ENCODE measurements at places on chromosomes 13 and 19. TPM values are rescaled to one million over a fixed set of nuclear protein-coding genes. Genes with fewer than 3 reads are reported as not detected.
A peak's percentile ranks its signal among the peaks of the same experiment; 100 is the strongest.

Gene ZNF429
- total RNA-seq = 45.0 TPM

DNA sequence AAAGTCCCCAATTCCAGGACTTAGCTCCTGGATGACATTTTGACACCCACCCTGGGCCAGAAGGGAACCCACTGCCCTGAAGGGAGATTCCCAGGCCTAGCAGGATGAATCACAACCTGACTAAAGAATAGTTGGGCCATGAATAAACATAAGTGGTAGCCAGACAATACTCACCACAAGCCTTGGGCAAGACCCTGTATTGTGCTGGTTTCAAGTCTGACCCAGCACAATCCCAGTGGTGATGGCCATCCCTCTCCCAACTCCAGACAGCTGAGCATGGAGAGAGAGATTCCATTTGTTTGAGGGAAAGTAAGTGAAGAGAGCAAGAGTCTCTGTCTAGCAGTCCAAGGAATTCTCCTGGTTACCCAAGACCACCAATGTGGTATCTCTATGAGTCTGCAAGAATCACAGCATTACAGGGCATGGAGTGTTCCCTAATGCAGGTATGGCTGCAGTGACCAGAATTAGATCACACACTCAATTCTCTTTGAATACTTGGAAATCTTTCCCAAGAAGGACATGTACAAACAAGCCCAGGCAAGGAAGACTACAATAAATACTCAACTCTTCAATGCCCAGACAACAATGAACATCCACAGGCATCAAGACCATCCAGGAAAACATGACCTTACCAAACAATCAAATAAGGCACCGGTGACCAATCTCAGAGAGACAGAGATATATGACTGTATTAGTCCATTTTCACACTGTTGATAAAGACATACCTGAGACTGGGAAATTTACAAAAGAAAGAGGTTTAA, 158.0 kb downstream of the VWA8 start:
- DNase-seq = no peak

DNA sequence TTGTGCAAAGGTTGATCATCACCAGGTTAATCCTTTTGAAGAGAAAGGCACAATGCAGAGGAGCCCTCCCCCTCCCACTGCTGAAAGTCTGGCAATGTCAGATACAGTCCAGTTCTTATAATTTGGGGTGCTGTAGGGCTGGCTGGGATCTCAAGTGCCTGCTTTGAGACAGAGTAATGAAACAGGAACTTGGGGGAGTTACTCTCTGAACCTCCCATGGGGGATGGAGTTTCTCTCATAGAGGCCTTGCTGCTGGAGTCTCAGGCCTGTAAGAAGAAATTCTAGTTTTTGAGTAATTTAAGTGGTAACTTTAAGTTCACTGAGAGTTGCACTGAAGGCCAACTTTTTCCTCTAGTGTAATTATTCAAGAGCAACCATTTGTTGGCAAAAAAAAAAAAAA, 410.5 kb downstream of the KCNRG start:
- DNase-seq = no peak

Gene IGSF23
- not detected for total RNA-seq

DNA sequence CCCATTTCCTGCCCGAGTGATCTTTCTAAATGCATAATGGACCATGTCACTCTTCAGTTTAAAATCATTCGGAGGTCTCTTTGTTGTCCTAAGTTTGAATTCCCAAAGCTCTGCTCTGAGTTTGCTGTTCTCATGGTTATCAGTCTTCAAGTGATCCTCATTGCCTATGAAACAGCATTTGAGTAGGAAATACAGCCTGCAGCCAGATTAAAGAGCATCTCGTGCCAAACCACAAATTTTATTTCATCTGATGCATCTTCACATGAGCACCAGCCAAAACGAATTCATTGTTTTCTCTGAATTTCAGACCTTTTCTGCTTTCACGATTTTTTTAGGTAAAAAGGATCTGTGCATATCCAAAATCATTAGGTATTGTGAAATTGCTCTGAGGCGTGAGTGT, 299.6 kb downstream of the TDRD3 start:
- no peak for DNase-seq

GRCh38 chr19:53085496-53085895, 17.7 kb downstream of the ZNF160 start:
- no peak for DNase-seq

- DNase-seq = no peak
Measured at GRCh38 chr13:25979371-25979770, 72.4 kb downstream of the SHISA2 start.

DNA sequence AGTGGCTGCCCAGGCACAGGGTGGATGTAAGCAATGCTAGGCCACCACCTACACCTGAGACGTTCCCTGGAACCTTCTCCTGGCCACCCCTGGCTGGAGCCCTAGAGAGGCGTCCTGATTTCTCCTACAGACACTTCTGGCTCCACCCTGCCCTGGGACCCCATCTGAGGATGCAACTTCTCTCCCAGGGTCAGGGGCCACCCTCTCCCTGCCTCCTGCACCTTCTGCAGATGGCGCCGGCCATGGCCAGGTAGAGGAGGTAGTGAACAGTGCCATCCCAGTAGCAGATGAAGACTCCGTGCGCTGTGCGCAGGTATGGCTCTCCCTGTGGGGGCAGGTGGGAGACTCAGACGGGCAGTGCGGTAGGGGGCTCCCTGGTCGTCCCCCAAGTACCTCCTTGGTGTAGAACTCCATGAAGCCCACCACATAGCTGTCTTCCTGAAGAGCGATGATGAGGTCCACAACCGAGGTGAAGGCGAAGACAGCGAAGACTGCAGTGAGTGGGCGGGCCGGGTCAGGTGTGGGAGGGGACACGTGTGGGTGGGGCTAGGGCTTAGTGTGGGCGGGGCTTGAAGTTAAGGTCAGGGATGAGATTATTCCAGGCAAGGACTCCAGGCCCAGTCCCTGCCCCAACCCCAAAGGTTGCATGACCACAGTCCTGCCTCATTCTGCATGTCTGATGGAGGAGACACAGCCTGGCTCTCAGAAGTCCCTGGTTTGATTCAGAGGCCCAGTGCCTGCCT, 3.0 kb downstream of the TM6SF2 start:
- no peak for DNase-seq

Gene PRKCSH
- total RNA-seq = 130 TPM

GRCh38 chr13:24351423-24351822, 42.0 kb downstream of the C1QTNF9 start:
- no peak for DNase-seq

Gene LILRA5
- total RNA-seq = 94.3 TPM

Gene FCAR
- 17.4 TPM for total RNA-seq

Gene ATP12A
- total RNA-seq = not detected

GRCh38 chr13:32117701-32118100, 86.1 kb downstream of the FRY start:
- DNase-seq = peak; percentile 77

GRCh38 chr13:70473907-70474306, 365.7 kb upstream of the KLHL1 start:
- no peak for DNase-seq

Gene MUC16
- total RNA-seq = 0.07 TPM

DNA sequence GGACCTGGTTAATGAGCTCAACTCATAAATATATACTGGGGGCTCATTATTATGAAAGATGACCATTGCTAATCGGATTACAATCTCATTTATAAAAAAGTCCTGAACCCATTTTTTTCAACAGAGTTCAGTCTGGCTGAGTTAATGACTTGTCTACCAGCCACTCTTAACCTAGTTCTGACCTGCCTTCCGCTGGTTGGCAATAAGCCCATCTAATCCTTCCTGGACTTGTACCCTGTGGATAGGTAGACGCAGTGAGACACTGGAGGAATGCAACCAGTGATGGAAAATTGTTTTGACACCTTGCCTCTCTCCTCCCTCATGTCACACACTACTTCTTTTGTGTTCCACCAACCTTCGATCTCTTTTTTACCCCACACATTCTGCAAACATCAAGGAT, 279.9 kb downstream of the FOXO1 start:
- no peak for DNase-seq

Gene SIGLEC9
- total RNA-seq = 39.9 TPM

Gene C19orf33
- total RNA-seq = 6.1 TPM

Gene SLITRK1
- total RNA-seq = not detected

Gene ZNF584
- 8.3 TPM for total RNA-seq

DNA sequence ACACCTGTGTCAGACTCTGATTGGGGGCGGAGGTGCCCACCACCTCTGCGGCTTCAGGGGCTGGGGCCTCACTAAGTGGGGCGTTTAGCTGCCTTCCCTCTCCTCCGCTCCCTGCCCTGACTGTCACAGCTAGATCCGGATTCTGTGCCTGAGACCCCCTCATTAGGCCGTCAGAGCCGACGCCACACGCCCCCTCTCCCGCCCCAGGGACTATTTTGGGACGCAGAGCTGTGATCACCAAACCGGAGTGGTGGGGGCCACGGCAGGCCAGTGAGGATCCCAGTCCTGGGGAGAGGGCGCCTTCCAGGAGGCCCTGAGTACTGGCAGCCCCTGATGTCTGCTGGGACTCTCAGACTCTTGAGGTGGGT, 762 bp downstream of the KANK3 start:
- DNase-seq = no peak

- DNase-seq = no peak
Measured at GRCh38 chr19:46484656-46485055, 11.0 kb downstream of the PNMA8B start.

DNA sequence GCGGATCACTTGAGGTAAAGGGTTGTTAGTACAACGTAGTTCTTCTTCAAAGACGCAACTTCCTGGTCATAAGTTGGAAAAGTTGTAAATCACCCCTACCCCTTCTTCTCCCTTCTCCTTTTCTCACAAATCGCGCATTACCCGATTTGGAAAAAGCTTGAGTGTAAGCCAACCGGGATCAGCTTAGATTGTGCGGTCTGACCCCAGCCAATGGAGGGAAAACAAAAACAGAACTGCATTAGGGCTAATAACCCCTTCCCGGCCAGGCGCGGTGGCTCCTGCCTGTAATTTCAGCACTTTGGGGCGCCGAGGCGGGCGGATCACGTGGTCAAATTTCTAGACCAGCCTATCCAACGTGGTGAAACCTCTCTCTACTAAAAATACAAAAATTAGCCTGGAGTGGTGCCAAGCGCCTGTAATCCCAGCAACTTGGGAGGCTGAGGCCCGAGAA, 806 bp downstream of the ZNF90 start:
- DNase-seq = peak; percentile 74

DNA sequence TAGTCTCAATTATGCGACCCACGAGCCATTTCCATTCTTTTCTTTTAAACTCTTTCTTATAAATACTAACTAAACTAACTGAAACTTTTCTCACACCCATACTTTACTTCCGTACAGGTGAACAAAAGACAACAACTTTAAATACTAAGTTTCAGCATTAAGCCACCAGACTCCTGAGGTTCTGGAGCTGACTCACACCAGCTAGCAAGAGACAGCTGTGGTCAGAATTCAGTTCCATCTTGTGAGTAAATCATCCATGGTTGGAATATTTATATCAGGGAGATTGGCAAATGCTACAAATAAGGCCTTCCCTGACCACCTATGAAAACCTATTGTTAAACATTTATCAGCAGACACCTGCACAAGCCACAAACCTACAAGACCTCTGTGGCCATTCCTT, 897.0 kb downstream of the EFNB2 start:
- no peak for DNase-seq

DNA sequence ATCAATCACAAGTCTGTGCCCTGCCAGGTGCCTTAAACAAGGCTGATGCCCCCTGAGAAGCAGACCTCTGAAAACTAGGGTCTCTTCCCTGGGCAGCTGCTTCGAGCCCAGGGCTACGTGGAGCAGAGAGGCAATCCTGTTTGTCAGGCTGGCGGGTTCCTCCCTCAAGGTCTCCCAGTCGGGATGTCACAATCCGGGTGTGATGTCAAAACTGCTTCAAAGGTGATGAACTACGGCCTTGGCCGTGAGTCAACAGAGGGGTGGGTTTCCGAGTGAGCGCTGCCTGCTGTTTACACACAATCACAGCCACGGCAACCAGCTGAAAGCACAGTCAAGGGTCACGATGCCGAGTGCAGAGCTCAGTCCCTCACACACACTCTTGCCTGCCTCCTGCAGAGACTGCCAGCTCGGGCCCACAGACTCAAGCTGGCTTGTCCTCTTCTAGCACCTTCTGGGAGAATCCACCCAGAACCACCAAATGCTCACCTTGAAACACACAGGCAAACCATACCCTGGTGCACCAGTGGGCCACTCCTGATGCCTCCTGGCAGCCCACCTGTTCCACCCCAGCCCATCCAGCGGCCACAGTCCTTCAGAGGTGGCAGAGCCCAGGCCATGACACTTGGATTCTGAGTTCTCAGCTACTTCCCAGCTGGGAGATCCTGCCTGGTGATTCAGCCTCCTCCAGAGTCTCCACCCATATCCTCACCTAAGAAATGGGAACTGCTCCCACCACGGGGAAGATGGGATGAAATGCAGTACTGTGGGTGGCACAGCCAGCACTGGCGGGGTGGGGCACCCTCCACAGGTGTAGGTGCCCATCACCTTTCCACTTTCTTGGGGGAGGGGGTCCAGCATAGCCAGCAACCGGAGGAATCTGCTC, 6.8 kb downstream of the ELL start:
- peak; percentile 90 for DNase-seq

Gene GRK1
- not detected for total RNA-seq

Gene ZNF530
- total RNA-seq = 7.4 TPM

DNA sequence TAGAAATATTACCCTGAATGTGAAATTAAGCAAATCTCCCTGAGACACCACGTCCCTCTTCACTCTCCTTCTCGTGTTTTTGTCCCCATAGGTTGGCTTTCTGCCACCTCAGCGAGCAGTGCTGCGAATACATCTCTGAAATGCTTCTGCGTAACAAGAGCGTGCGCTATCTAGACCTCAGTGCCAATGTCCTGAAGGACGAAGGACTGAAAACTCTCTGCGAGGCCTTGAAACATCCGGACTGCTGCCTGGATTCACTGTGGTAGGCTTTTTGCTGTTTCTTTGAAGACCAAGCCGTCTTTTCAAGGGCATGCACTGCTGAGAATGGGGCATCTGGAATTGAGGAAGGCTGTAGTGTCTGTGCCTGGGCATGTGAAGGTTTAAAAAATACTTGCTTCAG, 34.4 kb downstream of the NLRP4 start:
- DNase-seq = no peak

- DNase-seq = no peak
Measured at GRCh38 chr13:23411706-23412105, 21.8 kb downstream of the SACS start.
